ENCODE measurements at places on chromosomes 12 and 14.
A peak's percentile ranks its signal among the peaks of the same experiment; 100 is the strongest.

- DNase-seq: no peak
Measured at GRCh38 chr12:116950628-116951325, 40.0 kb downstream of the FBXW8 start.

DNA sequence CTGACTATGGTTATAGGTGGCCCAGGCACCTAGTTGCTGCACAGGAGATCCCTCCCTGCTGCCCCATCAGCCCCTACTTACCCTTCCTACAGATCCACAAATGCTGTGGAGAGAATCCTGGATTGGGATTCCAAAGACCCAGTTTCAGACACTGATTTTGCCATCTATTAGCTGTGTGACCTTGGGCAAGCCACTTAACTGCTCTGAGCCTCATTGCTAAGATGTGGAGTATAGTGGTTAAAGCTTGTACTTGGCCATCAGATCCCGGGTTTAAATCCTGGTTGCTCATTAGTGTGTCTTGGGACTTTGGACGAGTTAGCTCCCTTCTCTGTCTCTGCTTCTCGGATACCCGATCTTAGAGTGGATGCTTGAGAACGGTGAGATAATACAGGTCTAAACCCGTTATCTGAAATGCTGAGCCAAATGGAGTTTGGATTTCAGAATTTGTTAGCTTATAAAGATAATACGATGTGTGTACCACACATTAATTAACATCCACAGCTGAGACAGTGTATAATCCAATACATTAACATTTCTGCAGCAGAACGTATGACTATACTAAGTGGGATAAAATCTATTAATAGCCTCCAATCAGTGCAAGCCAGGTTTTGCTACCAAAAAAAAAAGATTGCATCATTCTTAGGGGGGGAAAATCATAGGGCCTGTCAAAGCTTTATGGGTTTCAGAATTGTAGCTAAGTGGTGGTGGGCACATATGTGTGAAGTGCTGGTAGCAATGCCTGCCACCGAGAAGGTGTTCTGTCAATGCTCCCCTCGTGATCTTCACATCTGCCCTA lies 16.0 kb downstream of the PROX2 start:
- DNase-seq: no peak

- peak; percentile 78 for DNase-seq
Measured at GRCh38 chr14:100375266-100375962, 52.3 kb downstream of the SLC25A47 start.

DNA sequence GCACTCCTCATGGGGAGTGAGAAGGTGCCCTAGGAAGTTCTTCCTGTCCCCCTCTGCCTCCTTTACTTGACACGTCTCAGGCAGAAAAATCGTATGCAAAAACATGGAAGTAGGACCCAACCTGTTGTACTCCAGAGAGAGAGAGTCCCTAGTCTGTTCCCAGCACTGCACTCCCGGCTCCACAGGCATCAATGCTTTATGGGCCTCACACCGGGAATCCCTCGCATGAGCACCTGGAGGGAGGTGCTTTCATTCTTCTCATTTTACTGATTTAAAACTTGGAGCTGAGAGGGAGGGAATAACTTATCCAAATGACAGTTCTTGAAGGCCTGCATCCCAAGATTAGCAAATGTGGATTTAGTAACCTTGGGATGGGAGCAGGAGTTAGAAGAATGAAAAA lies 1101.4 kb downstream of the BCL11B start:
- DNase-seq: no peak

DNA sequence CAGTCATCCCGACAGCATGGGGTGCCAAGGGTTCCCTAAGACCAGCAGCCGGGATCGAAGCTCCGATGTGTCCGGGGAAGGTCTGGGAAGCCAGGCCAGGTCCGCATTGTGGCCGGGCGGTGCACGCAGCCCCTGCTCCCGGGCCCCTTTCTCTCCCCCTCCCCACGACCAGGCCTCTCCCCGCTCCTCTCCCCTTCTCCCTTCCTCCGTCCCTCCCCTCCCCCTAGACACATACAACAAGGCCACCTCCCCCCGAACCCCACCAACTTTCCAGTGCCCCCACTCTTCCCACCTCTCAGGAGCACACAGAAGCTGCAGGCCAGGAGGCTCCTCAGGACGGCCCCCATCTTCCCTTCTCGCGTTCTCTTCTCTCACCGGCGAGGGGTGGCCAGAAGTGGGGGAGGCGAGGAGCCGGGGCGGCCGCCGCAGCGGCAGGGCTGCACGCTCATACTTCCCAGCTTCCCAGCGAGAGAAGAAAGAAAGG lies 413 bp downstream of the LRP6 start:
- no peak for DNase-seq

DNA sequence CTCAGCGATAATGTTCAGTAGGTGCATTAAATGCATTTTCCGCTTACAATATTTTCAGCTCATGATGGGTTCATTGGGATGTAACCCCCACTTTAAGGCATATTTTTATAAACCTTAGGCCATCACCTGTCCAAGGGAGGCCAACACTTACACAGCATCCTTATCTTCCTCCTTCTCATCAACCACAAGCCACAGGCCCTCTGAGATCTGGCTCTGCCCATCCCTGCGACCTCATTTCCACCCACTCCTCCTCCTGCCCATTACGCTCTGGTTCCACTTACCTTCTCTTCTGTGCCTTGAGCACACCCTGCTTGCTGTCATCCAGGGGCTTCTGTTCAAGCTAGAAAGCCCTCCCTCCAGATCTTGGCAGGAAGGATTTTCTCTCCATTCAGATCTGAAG lies 93.2 kb downstream of the EGLN3 start:
- DNase-seq: no peak

- DNase-seq: no peak
Measured at GRCh38 chr14:35303149-35303935, 11.2 kb downstream of the PSMA6 start.

DNA sequence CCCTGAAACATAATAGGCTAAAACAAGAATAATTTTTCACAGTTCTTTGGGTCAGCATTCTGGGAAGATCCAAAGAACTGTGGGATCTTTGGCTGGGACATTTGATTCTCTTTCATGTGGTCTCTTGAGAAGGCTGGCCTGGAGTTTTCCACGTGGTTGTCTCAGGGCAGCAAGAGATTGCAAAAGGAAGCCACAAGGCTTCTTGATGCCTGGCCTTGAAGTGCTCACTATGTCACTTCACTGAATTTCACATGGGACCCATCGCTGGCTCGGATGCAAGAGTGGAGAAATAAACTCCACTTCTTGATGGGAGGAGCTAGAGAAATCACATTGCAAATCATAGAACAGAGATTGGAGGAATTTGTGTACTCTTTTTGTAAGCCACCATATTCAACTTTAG lies 343.4 kb downstream of the MED13L start:
- no peak for DNase-seq

GRCh38 chr14:49303946-49304516 lies 282.1 kb downstream of the RPS29 start:
- DNase-seq: peak; percentile 30

- peak; percentile 97 for DNase-seq
Measured at GRCh38 chr12:92973614-92974013, 44.5 kb upstream of the EEA1 start.

GRCh38 chr12:92601176-92601575 lies 101.6 kb upstream of the PLEKHG7 start:
- no peak for DNase-seq

- DNase-seq: no peak
Measured at GRCh38 chr14:99177886-99178835, 93.8 kb downstream of the BCL11B start.

GRCh38 chr14:103186241-103186822 lies 63.1 kb downstream of the TNFAIP2 start:
- DNase-seq: no peak

DNA sequence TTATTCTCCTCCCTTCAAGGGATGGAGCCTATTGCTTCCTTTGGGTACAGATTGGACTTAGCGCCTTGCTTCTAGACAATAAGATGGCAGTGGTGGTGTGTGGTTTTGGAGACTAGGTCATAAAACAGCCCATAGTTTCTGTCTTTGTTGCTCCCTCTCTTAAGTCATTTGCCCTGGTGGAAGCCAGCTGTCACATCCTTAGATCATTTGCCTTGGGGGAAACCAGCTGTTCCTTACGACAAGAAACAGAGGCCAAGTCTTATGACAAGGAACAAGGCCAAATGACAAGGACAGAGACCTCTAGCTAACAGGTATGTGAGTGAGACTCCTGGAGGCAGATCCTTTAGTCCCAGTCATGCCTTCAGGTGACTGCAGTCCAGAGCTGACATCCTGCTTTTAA lies 9.2 kb upstream of the PALS1 start:
- DNase-seq: no peak

GRCh38 chr12:101697930-101698799 lies 725 bp downstream of the CHPT1 start:
- peak; percentile 31 for DNase-seq

DNA sequence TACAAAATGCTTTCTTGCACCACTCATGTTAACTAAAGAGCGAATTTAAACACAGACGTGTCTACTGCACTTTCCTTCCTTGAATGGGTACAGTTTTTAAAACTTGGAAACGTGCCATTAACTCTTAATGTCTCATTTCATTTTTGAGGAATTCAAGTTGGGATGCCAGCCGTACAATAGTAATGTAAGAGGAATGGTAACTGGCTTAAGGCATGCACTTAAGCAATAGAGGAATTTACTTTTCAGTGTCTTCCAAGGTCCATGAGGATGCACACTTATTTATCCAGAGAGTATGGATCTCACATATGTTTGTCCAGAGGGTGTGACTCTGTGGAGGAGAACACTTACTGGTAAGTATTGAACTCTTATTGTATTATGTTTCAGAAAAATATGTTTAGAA lies 52.9 kb downstream of the PPP4R4 start:
- DNase-seq: peak; percentile 27

GRCh38 chr12:115386946-115387345 lies 703.0 kb upstream of the TBX3 start:
- no peak for DNase-seq

DNA sequence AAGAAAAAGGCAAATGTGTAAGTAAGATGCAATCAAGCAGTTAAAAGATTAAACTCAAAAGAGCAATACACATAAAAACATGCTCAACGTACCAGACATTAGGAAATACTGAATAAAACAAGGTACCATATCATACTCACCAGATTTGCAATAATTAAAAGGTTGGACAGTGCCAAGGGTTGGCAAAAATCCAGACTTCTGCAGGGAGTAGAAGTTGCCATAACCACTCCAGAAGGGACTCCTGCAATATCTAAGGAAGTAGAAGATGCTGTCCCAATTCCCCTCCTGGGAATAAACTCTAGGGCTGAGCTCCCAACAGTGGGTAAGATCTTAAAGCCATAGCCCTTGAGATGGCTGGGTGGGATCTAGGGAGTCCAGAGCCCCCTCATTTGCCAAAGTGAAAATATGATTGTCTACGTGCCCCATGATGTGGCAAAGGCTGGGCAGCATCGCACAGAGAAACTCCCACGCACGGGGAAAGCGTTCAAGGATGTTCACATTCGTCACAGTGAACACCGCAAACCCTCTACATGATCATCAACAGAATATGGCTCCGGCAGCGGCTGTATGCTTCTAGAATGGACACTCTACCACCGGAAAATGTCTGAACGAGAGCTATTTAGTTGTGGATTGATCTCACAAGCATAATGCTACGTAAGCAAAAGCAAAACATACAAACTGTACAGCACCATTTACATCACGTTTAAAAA lies 12.3 kb downstream of the KCTD10 start:
- DNase-seq: peak; percentile 37

- DNase-seq: peak; percentile 76
Measured at GRCh38 chr12:2794736-2795289, at the start of gene FKBP4. TSS of gene FKBP4 (plus strand) at chr12:2794970. CDS start at chr12:2795140, 170 bp downstream.
